Stimulated activated CD8-positive, alpha-beta memory T cell treated with anti-CD3 and anti-CD28 coated beads, Interleukin-7, amount 100 ng/mL, for 24 hours (primary cell): ENCODE measurements at places on chromosomes 12 and 14.

DNA sequence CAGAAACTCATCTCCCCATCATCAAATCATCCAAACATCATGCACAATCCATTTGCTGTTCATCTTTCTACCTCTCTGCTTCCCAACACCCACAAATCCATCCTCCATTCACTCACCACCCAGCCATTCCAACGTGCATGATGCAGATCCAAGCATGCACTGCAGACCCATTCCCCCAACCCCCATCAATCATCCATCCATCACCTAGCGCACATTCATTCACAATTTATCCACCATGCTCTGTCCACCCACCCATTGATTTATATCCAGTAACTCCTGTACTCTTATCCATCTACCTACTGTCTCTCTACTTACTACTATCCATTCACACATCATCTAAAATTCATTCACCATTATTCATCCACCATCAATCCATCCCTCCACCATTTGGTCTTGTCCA lies 4.0 kb upstream of the AMN start:
- DNase-seq, result no peak

- no peak for DNase-seq
Measured at GRCh38 chr12:23356440-23356839, 593.0 kb downstream of the SOX5 start.

DNA sequence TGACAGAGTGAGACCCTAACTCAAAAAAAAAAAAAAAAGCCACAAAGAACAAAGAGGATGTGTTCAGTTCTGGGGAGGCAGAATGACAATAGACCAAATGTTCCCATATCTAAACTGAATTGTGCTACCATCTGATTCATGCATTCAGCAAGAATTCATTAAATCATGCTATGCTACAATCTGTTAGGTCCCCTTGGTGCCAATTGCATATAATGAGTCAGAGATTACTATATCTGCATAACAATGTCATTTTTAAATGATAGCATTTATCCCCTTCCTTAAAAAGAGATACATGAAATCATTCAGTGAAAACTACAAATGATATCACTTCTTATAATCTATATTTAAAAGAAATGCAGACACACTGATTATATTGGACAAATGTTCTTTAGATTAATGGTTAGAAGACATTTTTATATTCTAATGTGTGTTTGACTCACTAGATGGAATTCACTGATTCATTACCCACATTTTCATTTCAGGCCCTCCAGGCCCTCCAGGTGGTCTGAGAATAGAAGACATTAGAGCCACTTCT lies 207.6 kb upstream of the PDZRN4 start:
- DNase-seq, result no peak

DNA sequence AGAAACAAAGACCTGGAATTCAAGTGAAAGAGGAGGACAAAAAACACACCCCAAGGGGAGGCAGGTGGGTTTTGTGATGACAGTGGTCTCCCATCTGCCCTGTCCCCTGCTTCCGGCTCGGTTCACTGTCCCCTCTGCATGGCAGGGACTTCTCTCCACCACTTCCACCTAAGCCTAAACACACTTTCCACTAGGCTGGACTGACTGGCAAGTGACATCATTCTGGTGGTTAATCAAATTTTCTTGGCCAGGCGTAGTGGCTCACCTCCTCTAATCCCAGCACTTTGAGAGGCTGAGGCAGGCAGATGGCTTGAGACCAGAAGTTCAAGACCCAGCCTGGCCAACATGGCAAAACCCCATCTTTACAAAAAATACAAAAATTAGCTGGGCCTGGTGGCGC lies 11.9 kb downstream of the PLEKHG6 start:
- no peak for DNase-seq

GRCh38 chr14:53192052-53192760 lies 39.1 kb upstream of the DDHD1 start:
- DNase-seq, result no peak

DNA sequence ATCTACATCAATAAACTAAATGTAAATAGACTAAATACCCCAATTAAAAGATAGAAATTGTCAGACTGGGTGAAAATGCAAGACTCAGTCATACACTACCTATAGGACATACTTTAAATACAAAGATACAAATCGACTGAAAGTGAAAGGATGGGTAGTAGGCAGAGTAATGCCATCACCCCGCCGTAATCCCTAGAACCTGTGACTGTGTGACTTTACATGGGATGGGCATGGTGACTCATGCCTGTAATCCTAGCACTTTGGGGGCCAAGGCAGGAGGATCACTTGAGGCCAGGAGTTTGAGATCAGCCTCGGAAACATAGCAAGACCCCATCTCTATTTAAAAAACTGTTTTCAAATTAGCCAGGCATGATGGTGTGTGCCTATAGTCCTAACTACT lies 2.6 kb upstream of the EVL start:
- no peak for DNase-seq

DNA sequence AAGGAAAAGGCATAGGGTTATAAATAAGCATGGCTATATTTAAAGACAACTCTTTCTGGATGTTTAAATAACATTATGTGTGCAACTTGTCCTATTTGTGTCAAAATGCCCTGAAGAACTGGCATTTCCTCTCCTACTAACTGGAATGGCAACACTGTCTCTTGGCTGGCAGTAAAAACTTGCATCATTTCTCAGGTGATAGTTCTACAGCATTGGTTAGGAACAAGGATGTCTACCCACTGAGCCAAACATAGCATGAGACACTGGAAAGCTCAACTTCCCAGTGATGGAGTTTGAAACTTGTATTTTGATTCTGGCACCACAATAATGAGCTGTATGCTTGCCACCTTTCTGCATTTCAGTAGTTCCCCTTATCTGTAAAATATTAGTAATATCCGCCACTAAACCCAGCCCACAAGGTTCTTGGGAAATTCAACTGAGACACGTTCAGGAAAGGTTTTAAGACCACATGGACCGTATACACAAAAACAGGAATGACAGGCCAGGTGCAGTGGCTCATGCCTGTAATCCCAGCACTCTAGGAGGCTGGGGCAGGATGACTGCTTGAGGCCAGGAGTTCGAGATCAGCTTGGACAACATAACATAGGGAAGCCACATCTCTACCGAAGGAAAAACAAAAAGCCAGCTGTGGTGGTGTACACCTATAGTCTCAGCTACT lies 5.1 kb downstream of the SLC38A2 start:
- DNase-seq, result no peak

GRCh38 chr12:72493407-72493806 lies 221.2 kb downstream of the TRHDE start:
- no peak for DNase-seq

- DNase-seq, result no peak
Measured at GRCh38 chr14:78075555-78076277, 94.5 kb upstream of the NRXN3 start.
